Smooth muscle cell of the pulmonary artery (primary cell): ENCODE measurements at places on chromosomes 3 and 15. TPM values are rescaled to one million over a fixed set of nuclear protein-coding genes. Genes with fewer than 3 reads are reported as not detected.

SST gene
- not detected in 2 replicates for total RNA-seq

AADAC gene
- 1.9 and 17.6 TPM in 2 replicates for total RNA-seq

EMC7 gene
- total RNA-seq: 60.2 and 62.6 TPM in 2 replicates

PP2D1 gene
- total RNA-seq: not detected in 2 replicates

ASB14 gene
- total RNA-seq: not detected in 2 replicates

RTP1 gene
- not detected in 2 replicates for total RNA-seq

MAP2K5 gene
- 11.2 and 11.4 TPM in 2 replicates for total RNA-seq

COLQ gene
- 0.36 and 1.3 TPM in 2 replicates for total RNA-seq

ZBBX gene
- 0.20 TPM in 1 of 2 replicates, not detected in the other for total RNA-seq

CCR1 gene
- 0.26 TPM in 1 of 2 replicates, not detected in the other for total RNA-seq

ROBO1 gene
- 49.4 and 94.4 TPM in 2 replicates for total RNA-seq

GP5 gene
- 0.33 and 0.69 TPM in 2 replicates for total RNA-seq

PARP9 gene
- 12.8 and 20.8 TPM in 2 replicates for total RNA-seq

PRSS50 gene
- total RNA-seq: not detected in 2 replicates

TMEM207 gene
- total RNA-seq: not detected in 2 replicates

HESX1 gene
- total RNA-seq: 0.17 TPM in 1 of 2 replicates, not detected in the other

GRAMD1C gene
- total RNA-seq: 2.2 and 4.2 TPM in 2 replicates

TLR9 gene
- under 0.01 and 0.23 TPM in 2 replicates for total RNA-seq

CDHR4 gene
- total RNA-seq: 0.07 TPM in 1 of 2 replicates, not detected in the other
